ENCODE measurements at places on chromosomes 4 and X.

GRCh38 chrX:123215397-123216089 is 31.5 kb downstream of the GRIA3 start:
- DNase-seq, result no peak

- DNase-seq, result no peak
Measured at GRCh38 chr4:85909851-85910250, 434.9 kb downstream of the ARHGAP24 start.

DNA sequence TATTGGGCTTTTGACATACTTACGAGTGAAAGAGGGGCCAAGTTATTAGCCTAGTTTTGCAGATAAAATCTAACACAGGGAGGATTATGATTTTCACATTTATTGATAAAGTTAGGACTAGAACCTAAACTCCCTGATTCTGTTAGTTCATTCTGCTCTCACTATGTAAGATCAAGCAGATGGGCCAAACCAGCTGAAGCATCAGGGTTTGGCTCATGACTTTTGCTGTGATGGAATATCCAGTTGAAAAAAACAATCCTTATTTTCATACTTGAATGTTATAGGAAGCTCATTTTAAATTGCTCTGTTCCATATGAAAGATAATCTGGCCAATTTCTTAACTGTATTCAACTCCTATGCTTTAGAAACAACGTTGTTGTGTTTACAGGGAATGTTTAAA is 21.2 kb downstream of the SPRY1 start:
- DNase-seq, result no peak

DNA sequence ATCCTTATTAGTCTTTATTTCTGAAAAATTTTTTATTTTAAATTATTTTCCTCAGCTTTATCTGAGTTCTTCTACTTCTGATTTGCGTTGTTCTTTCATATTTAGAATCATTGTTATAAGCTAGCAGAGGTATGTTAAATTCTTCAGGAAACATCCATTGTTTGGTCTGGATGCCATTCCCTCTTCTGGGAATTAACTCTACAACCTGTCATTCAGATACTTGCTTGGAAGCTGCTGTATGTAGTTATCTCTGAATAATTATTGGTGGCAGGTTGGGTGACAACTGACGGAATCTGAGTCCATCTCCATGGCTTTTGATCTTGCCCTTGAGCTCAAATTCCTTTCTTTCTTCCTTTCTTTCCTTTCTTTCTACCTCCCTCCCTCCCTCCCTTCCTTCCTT is 61.9 kb downstream of the DDIT4L start:
- DNase-seq, result no peak

GRCh38 chr4:63637270-63637669 is 772.0 kb downstream of the TECRL start:
- no peak for DNase-seq

- DNase-seq, result no peak
Measured at GRCh38 chrX:16654093-16654492, 4.1 kb downstream of the S100G start.

- DNase-seq, result no peak
Measured at GRCh38 chr4:65617416-65617815, 52.9 kb downstream of the EPHA5 start.

DNA sequence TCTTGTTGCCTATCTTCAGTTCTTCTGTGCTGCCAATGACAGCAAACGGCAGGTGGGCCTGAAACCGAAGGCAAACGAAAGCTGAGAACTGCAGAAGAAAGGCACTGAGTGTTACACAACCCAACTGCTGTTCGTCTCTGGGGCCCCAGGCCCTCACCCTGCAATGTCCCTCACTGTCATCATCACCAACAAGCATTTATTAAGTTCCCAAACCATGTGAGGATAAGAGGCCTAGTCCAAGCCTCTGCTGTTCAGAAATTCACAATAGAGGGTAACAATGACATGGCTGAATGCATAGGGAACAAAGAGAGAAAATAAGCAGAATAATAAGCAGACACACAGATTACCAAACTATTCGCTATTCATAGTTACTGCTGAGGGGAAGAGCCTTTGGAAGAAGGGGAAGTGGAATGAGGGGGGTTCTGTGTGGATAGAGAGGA is 34.5 kb upstream of the NKRF start:
- no peak for DNase-seq

DNA sequence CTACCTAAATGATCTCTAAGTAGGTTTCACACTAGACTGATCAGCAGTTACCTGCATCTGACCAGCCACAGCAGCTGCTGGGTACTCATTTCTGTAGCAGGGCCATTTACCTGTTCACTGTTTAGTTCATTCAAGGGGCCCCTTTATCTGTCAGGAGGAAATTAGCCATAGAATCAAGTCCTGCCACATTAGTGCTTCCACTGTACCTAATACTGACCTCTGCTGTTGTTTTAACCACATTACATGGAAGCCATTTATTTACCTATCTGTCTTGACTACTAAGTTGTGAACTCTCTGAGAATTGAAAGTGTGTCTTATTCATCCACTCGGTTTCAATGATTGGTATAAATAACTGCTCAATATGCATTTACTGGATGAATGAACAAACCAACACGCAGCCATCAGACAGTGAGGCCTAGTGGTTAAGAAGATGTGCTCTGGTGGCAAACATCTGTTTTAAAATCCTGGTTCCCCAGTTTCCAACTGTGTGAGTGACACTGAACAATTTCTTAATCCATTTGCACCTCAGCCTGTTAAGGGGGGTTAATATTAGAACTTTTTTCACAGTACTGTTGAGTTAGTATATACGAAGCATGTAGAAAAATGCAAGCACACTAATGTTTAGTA is 30.0 kb upstream of the ANXA5 start:
- no peak for DNase-seq

GRCh38 chr4:154124539-154125255 is 335.8 kb upstream of the SFRP2 start:
- no peak for DNase-seq

DNA sequence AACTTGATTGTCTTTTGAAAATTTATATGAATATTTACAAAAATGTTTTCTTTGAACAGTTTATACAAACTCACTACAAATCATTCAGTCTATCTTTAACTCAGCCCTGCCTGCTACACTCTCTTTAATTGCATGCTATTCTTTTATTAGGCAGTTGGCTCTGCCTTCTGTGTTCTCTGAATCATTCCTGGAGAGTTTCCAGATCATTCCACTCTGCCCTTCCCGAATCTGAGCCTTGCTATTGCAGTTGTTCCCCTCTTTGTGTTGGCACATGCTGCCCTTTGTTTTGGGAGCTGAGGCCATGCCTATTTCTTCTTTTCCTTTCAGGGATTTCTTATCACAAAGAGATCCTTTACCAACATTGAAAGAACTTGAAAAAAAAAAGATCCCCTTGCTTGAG is 8.7 kb upstream of the TECRL start:
- no peak for DNase-seq

GRCh38 chrX:40189637-40190036 is 91.9 kb upstream of the BCOR start:
- no peak for DNase-seq

DNA sequence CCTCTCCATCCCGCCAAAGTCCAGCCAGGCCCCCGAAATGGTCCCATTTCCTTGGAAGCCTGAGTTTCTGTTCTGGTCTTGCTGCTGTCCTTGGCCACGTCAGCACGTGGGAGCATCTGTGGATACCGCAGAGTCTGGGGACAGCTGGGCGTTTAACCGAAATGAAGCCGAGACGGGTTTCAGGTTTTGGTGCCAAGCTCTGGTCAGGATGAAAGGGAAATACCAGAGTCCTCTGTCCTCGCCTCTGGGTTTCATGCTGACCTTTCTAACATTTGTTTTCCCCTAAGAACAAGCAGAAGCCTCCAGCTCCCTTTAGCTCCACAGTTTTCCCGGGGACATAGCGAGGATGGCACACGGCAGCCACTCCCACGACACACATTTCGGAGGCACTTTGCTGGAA is 19.7 kb downstream of the SHOX start:
- DNase-seq, result no peak

- no peak for DNase-seq
Measured at GRCh38 chr4:101970547-101971155, 180.1 kb downstream of the BANK1 start.

- DNase-seq, result no peak
Measured at GRCh38 chrX:54509400-54509799, 13.4 kb upstream of the FGD1 start.

DNA sequence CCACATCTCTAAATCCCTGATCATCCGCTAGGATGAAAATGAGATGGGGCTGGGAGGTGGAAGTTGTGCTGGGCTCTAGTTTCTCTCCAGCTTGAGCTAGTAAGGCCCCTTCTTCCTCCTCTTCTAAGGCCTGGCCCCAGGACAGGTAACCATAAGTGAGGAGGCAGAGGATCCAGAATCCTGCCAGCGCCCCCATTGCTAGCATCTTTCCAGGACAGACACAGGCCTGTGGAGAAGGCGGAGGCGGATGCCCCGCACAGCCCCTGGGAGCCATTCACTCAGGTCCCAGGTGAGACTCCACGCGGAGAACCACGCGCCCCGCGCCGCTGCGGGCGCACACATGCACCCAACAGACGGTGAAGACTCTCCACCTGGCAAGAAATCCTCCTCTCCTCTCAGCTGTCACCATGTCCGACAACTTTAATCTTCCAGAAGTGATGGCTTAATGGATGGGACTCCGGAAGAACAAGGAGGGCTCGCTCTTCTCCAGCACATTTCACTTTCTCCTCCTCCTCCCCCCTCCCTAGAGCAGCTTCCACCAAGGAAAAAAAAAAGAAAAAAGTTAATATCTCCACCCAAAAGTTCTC is 793 bp downstream of the ARSJ start:
- no peak for DNase-seq

DNA sequence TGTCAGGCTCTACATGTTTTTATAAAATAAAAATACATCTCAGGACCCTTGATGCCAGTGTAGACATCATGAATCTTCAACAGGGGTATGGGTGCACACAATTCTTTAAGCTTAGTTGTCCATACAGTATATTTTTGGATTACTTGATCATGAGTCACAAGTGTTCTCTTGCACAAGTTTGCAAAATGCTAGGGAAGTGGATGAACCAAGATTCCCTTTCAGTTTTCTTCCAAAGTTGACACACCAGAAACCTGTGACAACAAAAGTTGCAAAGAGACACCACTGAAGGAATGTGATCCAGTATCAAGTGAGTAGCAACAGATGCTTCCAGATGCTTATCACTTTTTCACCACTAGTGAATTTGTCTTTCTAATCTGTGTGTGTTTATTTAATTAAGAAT is 1021.2 kb downstream of the PCDH7 start:
- DNase-seq, result no peak

DNA sequence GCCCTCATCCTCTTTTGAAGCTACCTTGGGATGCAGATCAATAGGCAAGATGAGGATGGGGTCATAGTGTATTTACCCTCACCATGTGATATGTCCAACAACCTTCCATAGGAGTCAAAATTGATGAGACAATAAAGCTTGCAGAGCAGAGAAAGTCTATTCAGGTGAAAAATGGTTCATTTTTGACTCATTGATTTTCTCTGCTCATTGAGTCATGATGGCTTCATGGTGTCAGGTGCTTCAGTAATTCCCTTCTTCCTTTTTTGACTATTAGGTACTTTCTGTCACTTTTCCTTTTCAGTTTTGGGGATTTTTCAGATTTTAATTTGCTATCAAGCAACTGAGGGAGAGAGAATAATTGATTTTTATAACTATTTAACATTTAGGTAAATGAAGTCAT is 55.9 kb upstream of the IL2 start:
- no peak for DNase-seq

DNA sequence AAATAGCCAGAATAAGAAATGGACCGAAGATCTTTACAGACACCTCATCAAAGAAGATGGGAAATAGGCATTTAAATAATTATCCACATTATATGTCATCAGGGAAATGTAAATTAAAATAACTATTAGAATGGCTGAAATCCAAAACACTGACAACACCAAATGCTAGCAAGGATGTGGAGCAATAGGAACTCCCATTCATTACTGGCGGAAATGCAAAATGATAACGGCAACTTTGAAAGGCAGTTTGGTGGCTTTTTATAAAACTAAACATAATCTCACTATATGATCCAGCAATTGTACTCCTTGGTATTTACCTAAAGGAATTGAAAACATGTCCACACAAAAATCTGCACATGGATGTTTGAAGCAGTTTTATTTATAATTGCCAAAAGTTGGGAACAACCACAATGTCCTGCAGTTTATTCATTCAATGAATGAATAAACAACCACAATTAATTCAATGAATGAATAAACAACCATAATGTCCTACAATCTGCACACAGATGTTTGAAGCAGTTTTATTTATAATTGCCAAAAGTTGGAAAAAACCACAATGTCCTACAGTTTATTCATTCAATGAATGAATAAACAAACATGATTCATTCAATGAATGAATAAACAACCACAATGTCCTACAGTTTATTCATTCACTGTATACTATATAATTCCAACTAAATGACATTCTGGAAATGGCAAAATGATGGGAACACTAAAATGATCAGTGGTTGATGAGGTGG is 117.6 kb upstream of the PCDH18 start:
- no peak for DNase-seq

- DNase-seq, result no peak
Measured at GRCh38 chrX:85303544-85303943, 59.8 kb downstream of the ZNF711 start.

- DNase-seq, result no peak
Measured at GRCh38 chr4:131408102-131408501, 1741.0 kb upstream of the PCDH10 start.

DNA sequence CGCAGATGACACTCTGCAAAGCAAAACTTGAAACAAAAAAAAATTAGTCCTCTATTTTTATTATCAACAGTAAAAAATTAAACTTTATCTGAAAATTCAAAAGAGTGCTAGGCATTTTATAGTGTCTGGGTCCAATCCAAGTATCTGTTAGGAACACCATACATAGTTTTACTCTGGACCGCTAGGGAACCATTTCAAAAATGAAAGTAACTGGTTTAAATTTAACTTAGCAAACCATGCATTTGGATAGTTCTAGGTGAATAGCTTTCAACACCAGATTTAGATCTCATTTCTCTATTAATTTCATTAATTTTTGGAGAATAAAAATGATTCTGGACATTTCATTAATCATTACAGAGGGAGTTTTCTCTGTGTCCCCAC is 1.2 kb downstream of the KLKB1 start:
- DNase-seq, result no peak

DNA sequence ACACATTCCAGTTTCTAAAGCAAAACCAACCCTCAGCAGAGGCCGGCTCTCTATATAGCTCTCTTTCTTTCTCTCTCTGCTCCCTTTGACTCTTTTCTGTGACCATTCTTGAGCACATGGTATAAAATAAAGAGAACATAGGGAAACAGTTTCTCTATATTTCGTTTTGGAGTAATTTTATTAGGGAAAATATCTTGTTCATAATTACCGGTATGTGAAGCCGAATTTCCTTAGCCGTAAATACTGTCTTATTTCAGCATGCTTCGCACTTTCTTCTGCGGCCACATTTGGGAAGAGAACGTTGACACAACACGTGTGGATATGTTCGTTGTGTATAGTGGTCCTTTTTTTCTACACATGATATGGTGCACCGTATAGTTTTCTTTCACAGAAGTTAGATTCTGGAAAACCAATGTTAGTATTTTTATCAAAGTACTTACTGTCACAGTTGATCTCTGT is 4.9 kb upstream of the LEF1 start:
- DNase-seq, result no peak

All from CD4-positive, alpha-beta T cell treated with Interleukin-4 for 1 hour (primary cell).